ENCODE measurements at places on chromosomes 3 and 15.

GRCh38 chr3:147538034-147538433, 128.9 kb downstream of the ZIC1 start:
- DNase-seq: no peak

GRCh38 chr15:98658831-98659699, 10.7 kb downstream of the IGF1R start:
- DNase-seq: no peak

DNA sequence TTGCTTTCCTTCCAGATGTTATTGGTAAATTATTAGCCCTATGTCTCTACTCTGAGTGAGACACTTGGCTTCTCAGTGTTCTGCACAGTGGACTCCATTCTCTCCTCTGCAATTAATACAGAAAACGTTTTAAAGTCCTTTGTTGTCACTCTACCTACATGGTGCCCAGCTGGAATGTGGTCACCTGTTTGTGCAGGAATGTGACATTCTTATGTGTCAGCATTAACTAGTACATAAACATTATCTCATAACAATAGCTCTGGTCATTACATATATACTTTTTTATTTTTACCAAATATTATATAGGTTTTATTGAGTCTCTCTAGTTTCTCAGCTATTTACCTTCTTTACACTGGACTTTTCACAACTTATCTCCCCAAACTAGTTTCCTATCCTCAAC, 147.0 kb upstream of the KCNMB2 start:
- no peak for DNase-seq

- no peak for DNase-seq
Observed at GRCh38 chr3:16332904-16333426, 68.0 kb downstream of the OXNAD1 start.

DNA sequence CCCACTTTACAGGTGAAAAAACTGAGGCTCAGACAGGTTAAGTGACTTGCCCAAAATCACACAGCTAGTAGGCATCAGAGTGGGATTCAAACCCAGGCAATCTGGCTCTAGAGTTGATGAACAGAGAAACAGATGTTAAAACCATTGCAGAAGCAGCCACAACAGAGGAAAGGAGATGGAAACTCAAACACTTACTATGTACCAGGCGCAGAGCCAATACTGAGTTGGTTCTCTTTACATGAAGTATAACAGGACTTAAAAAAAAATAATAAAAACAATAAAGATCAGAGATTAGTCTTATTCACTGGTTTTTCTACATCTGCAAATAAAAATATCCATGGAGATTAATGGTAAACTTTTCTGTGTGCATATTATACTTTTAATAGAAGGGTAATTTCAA, 84.9 kb upstream of the SPATA12 start:
- no peak for DNase-seq

DNA sequence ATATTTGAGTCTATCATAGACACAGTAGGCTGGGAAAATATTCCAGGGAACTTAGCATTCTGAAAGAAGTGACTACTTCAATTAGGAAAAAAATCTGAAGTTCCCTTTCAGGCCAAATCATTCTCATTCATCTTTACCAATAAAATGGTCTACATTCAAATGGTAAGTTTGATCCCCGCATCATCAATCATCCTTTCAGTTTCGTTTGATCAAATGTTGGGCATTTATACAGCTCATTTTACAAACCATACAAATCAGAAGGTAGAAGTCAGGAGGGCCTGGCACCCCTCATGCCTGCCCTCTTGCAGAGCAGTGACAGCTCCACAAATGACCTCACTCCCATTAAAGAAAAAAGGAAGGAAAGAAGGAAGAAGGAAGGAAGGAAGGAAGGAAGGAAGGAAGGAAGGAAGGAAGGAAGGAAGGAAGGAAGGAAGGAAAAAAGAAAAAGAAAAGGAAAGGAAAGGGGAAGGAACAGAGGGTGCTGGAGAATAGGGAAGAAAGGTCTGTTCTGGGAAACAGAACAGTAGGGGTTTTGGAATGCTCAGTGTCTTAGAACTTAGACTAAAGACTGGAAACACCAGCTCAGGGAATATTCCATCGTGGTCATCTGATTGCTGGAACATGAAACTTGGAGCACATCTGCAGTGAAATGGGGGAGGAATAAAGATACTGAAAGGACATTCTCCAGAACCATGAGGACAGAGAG, 86.1 kb downstream of the XXYLT1 start:
- DNase-seq: no peak

DNA sequence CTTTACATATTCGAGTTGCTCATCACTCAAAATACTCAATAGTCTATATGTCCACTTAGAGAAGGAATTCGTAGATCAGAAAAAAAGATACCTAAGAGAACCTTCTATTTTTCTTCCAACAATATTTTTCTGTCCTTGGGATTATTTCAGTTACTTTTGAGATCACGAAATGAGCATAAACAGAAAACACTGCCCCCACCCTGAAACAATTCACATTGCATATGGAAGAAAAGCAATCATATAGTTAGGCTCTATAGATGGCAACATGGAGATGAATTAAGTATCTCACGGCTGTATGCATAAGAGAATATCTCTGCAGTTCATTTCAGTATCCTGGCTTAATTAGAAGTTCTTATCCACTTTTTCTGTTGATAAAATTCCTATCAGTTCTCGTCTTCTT, 391.1 kb downstream of the FGF12 start:
- DNase-seq: no peak

DNA sequence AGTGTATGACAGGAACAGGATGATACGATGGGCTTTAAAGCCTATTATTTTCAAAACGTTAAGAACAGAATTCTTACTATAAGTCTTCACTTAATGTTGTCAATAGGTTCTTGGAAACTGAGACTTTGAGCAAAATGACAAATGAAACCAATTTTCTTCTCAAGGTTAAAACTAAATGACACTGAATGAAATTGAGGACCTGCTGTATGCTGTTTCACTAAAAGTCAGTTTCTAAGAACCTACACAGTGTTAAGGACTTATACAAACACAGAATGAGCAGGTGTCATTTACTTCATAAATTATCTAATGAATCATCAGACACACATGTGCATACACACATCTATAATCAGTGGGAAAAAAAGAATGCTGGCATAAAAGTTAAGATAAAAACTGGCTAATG, 106.9 kb downstream of the RFTN1 start:
- no peak for DNase-seq

GRCh38 chr3:29080967-29081366, 199.9 kb upstream of the RBMS3 start:
- no peak for DNase-seq

DNA sequence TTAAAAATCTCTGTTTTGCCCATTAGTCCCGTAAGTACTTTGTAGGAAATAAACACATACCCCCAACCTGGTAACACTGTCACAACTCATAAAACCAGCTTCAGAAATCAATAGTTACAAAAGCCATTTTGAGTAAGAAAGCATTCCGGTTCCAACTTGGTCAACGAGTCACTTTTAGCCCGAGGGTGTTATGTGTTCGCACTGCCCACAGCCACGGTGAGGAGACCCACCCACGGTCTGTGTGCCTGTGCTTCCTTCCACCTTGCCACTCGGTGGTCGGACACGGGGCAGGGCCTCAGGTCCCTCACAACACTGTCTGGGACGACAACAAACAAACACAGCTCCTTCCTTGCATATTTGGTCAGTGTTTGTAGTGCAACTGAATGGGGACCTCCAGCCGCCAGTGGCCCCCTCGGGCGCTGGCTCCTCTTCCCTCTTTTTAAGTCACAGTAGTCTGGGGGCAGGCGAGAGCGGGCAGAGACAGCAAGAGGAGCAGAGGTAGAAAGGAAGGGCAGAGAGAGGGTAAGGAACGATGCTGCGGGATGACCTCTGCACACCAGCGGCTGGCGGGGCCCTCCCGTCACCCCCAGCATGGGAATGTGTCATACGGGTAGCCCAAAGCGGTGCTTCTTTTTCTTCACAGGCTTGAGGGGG, 5.2 kb upstream of the MUSTN1 start:
- no peak for DNase-seq

DNA sequence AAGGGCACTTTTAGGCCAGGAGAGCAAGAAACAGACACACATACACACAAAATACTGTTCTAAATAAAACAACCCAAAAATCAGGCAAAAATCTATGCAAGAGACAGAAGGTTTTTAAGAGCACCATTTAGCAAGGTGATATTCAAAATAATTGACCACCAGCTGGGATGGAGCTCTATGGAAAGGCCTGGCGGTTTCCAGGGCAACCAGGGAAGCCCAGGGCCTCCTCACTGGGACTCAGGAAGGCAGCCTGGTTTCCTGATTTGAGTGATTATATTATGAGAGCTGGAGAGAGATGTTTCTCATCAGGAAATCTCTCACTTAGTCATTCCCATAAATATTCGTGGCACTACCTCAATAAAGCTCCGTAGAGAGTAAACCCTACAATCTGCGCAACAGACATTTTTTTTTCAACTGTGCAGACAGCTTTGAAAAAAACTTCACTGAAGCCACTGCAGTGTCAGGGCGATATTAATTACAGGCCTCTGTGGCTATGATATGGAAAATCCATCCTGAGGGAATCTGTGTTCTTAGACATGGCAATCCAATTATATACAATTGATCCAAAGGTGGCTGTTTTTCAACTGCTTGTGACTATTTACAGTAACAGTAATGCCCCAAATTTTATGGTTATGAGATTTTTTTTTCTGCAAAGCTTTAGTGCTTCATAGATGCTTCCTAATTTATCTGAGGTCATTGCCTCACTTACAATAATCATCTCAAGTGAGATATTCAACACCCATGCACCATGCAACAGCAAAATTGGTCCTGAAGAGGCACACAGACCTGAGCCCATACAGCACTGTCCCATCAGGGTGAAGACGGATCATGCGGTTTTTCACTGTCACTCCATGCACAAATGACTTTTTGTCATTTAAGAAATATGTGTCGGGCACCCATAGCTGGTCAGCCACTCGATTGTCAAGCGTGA, 152.1 kb downstream of the GABRB3 start:
- no peak for DNase-seq

- no peak for DNase-seq
Observed at GRCh38 chr15:68589053-68589452, 10.3 kb downstream of the CORO2B start.

- peak; percentile 54 for DNase-seq
Observed at GRCh38 chr3:124812291-124813265, 74.6 kb downstream of the ITGB5 start.

DNA sequence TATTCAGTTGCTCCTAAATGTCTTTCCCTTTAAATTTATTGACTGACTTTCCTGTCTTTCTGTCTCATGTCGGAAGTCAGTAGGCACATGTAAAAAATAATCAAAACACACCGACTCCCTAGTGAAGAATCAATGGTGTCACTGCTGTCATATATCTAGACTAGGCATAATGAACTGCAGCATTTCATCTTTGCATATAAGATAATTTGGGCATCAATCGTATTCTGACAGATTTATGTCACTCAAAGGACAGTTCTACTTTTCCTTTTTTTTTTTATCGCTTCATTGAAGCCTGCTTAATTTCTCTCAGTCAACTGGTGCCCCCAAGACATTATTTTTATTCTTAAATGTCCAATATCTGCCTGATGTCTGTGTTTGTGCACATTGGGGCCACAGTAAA, 206.3 kb downstream of the MEIS2 start:
- no peak for DNase-seq

- DNase-seq: no peak
Observed at GRCh38 chr3:78268716-78269668, 1229.1 kb downstream of the ROBO2 start.

- no peak for DNase-seq
Observed at GRCh38 chr15:98648654-98649471, 524 bp downstream of the IGF1R start.

- no peak for DNase-seq
Observed at GRCh38 chr15:26866298-26867199, at the start of gene GABRA5. Gene GABRA5, plus strand, starts transcription at chr15:26867062. Its CDS starts 2,187 bp downstream, at chr15:26869249.

DNA sequence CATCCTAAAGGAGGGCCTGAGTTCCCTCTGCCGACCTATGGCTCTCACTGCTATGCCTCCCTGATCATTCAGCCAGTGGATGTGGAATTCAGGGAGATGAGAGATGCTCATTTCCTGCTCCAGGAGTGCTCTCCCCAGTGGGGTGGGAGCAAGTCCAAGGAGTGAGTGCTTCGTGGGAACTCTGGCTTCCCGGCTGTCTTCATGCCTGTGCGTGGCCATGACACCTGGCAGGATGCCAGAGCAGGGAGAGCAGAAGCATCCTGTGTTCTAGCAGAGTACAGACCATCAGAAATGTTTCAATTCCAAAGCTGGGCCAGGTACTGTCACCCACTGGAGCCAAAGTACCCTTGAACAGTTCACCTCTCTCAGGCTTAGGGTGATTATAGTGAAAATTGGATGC, 45.1 kb downstream of the APH1B start:
- DNase-seq: no peak

DNA sequence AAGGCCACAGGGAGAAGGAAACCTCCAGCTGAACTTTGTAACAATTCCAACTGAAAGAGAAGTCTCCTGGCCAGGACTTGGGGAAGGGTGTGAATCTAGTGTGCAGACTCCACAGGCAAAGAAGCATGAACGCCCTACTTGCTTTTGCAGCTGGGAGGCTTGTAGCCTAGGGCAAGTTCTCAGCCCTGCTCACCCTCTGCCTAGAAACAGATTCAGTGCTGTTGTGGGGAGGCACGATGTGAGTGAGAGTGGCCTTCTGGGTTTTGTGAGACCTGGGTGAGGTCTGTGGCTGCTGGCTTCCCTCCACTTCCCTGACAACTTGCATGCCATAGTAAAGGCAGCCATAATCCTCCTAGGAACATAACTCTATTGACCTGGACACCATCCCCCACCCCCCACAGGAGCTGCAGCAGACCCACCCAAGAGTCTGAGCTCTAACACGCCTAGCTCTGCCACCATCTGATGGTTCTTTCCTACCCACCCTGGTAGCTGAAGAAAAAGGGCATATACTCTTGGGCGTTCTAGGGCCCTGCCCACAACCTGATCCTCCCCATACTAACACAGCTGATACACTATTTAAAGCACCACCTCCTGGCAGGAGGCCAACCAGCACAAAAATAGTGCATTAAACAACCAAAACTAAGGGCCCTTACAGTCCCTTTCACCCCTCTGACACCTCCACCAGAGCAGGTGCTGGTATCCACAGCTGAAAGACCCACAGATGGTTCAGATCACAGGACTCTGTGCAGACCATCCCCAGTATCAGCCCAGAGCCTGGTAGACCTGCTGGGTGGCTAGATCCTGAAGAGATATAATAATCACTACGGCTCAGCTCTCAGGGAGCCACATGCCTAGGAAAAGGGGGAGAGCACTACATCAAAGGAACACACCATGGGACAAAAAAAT, 426.5 kb downstream of the IGSF11 start:
- no peak for DNase-seq

- no peak for DNase-seq
Observed at GRCh38 chr15:71603379-71603778, 207.0 kb upstream of the NR2E3 start.

DNA sequence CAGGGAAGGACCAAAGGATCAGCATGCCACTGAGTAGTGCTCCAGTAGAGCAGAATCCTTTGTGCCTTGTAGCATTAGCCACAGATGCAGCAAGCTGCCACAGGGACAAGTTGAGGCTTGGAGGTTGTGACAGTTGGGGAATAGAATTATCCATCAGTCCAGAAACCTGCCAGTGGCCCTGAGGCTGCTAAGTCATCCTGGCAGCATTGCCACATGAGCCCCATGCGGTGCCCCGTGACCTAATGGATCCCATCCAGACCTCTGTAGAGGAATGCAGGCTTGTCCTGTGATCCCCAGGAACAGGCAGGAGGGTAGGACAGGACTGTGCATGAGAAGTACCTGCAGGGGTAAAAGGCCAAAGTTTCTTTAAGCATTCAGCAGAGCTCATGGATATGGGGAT, 51.7 kb downstream of the BOC start:
- no peak for DNase-seq

- DNase-seq: peak; percentile 74
Observed at GRCh38 chr3:82354228-82354627, 592.8 kb upstream of the GBE1 start.
